ENCODE measurements at places on chromosomes 5 and 9.

GRCh38 chr5:58543723-58544122 is 39.2 kb upstream of the RAB3C start:
- DNase-seq, result no peak

DNA sequence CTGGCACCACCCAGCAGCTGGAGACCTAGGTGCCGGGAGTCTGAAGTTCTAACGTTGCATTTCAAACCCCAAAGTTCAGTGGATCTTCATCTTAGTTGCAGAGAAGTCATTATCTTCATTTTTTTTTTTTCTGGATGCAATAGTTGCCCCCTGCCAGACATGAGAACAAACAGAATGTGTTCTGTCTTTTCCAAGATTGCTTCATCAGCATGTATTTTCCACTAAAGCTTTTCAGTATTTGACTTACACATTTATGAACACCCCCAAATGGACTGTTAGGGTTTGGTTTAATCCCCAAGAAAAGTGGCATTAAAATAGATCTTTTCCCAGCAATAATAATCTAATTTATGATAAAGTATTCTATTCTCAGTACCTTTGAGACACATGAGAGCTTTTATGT is 135.2 kb upstream of the OSMR start:
- no peak for DNase-seq

DNA sequence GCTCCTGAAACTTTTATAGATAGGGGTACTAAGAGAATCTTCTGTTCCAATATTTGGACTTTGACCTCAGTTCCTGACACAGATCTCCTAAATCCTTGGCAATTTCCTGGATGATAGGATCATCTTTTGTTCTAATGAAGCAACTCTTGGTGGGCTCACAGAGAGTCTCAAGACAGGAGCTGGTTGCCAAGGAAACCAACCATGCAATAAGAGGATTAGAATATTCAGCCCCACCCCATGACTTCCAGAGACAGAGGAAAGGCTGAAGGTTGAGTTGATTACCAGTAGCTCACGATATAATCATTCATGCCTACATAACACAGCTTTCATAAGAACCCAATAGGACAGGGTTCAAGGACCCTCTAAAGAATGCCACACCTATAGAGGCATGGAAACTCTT is 2050.2 kb upstream of the CDH6 start:
- DNase-seq, result no peak

GRCh38 chr5:665541-665955 is 27.6 kb downstream of the TPPP start:
- DNase-seq, result no peak

DNA sequence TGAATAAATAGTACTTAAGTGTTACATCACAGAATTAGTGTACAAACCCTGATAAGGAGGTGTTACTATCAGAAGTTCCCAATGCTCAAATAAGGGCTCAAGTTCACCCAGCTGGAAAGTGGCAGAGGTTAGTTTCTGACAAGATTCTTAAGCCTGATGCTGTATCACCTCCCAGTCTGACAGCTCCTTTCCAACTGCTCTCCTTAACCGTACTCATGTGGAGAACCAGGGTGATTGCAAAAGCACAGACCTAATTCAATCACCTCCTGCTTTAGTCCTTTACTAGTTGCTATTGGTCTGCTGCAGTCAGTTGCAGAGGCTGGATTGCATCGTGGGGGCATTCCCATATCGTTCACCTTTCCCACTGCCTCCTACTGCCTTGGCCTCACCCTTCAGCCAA is 100.4 kb upstream of the ZNF618 start:
- DNase-seq, result no peak

DNA sequence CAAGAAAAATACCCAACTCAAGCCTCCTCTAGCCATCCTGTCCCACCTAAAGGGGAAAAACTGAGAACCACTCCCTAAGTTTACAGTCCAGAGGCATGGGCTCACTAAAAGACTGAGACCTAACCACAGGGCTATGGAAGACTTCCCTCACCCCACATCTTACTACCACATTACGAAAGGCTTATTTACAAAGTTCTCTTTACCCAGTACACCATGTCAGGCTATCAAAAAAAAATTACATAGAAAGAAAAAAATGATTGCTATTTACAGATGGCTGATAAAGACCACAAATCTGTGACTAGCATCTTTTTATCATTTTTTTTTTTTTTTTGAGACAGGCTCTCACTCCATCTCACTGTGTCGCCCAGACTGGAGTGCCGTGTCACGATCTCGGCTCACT is 69.7 kb upstream of the TNPO1 start:
- DNase-seq, result no peak

DNA sequence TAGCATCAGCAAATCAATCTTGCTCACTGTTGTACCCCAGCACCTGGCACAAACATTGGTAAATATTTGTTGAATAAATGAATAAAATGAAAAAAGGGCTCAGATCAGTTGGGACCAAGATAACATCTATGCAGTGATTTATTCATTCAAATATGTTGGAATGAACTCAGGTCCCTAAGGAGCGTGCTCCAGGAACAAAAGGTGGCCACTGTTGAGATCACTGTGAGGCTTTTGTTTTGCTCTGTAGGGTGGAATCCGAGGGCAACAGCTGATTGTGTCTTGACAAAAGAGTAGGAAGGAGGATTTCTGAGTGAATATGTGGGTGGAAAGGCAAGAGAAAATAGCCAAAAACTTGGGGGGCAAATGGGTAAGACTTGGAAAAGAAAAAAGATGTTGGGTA is 89.7 kb downstream of the PPP2R2B start:
- DNase-seq, result no peak

DNA sequence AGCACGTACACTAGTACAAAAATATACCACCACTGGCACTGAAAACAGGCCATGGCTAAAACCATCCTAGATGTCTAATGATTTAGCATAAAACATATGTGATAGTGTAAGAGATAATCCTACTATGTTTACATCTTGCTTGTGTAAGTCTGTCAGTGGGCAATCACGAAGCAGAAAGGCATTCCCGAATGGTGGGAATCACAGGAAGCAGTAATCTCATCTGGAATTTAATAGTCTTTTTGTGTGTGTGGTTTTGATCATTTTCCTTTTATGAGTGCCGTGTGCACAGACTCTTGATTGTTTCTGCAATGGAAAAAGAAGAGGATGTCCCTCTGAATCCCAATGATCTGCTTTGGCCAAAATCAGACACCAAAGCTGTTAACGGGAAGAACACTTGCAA is 200.5 kb downstream of the EBF1 start:
- DNase-seq, result no peak

DNA sequence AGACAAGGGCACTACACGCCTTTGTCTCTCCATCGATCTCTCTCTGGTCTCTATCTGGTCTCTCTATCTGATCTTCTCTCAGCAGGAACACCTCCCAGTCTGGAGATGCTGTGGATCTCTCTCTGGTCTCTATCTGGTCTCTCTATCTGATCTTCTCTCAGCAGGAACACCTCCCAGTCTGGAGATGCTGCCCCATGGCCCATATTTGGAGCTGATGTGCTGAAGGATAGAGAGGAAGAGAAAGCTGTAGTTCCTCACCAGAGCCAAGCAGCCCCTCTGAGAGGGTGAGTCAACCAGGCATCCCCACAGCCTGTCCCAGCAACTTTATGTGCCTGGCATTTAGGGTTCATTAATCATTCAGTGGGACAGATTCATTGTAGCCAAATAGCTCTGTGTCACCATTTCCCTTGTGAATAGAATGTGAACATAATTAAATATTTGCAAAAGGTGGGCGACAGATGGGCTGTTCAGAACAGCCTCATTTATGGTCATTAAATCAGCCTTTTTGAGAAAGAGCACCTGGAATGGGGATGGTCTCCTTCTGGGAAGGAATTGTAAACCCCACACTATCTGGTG is 189.3 kb upstream of the MAST4 start:
- DNase-seq, result no peak

- DNase-seq, result no peak
These were observed 83.8 kb downstream of the DAPK1 start for GRCh38 chr9:87581513-87581912.

GRCh38 chr5:73823508-73823925 is 197.5 kb downstream of the ARHGEF28 start:
- no peak for DNase-seq
